GM03348 (cell line): ENCODE measurements at places on chromosomes 5 and 9.

DNA sequence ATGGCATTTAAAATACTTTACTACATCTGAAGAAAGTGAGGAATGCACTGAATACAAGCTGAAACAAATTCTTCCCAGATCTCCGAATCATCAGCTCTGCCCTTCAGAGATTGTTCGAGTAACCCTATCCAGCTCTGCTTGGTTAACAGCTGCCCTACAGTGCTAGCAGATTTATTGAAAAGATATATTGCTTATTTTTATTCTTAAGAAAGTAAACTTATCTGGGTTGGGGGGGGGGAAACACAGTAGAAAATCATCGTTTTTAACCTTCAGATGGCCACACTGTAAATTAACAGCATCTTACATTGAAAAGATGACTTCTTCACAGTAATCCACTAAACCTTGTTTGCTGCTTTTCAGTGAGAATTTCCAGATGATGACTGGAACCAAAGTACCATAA, 210.8 kb downstream of the NFIB start:
- no peak for DNase-seq

DNA sequence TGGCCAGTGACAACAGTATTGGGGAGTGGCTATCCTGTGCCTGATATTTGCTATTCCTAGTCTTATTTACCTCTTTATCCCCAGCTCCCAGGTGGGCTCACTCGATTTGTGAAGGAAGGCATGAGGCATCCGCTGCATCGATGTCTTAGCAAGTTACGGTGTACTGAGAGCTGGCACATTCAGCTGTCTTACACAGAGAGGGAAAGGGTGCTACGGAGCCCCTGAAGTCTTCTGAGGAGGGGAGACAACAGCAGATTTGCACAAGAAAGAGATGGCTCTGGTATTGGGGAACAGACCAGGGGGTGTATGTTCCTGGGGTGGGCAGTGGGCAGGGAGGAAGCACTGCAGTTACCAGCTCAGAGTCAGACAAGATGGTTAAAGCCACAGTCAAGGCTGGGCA, 172.6 kb downstream of the FGF18 start:
- no peak for DNase-seq

DNA sequence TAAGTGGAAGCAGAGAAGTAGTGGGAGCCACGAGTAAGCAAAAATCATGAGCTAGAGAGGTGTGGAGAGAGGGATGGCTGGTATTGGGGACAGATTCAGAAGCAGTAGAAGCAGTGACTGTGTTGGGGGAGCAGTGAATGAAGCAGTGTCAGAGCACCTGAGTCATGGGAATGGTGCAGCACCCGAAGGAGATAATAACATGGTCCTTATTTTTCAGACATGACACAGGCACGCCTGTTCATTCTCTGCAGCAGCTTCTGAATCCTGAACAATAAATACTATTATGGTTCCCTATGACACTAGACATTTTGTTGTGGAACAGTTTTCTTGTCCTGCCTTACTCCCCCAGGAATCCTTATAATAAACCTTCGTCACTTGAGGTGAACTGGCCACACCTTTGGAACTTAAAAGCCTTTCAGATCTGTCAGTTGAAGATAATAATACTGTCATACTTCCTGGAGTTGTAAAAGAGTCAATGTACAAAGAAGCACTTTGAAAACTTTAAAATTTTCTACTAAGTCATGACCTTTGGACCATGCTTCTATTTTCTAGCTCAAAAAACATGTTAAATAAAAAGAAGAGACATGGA, 7.0 kb upstream of the RASA1 start:
- no peak for DNase-seq

- no peak for DNase-seq
Observed at GRCh38 chr5:131952301-131952857, 6.9 kb upstream of the MEIKIN start.

DNA sequence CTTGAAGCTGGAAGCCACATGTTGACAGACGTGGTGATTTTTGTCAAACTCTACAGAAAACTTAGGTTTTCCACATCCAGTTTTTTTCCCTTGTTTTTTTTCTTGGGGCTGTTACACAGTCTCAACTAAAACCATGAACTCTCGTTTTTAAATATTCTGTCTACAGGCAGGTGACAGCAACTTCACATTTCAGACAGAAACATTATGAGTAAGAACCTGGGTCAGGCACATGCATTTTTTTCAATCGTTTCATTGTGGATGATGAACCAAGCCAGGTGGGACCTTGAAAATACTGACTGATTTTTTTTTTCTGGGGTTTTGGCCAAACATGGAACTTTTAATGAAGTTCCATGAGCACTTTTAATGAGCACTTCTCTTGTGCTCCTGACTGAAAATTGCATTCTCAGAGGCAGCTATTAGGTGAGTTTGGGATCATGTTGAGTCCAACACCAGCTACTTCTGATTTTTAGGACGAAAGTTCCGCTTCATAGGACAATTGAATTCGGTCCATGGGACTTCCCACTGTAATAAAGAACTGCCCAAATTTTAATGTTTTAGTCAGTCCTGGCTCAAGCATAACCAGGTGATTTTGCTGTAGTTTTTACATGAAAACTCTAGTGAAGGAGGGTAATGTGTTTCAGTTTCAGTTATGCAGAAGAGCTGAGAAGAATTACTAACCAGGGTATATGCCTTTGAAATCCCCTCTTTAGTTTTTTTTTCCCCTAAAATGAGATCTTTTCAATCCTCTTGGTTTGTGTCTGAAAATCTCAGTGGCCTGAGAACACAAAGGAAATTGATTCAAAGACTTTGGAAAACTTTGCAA, 93.2 kb upstream of the ADAMTS16 start:
- DNase-seq: no peak
